ENCODE measurements at places on chromosomes 2 and 18.
A peak's percentile ranks its signal among the peaks of the same experiment; 100 is the strongest.

DNA sequence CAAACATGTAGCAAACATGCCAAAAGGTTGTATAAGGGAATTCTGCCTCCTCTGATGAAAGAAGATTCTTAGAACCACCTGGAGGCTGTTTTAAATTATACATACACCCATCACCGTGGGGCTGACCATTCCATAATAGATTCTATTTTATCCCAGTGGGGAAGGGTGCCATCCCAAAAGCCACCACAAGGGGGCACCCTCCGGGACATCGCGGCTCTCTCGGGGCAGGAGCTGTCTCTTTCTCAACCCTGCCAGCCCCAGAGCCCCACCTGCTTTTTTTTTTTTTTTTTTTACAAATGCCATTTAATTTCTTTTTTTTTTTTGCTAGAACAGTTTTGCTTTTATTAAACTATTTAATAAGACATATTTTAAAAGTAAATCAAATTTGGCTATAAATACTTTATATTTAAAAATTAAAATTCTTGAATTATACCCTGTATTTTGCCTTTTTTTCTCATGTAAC lies 8.6 kb upstream of the MTCL1 start:
- no peak for DNase-seq

DNA sequence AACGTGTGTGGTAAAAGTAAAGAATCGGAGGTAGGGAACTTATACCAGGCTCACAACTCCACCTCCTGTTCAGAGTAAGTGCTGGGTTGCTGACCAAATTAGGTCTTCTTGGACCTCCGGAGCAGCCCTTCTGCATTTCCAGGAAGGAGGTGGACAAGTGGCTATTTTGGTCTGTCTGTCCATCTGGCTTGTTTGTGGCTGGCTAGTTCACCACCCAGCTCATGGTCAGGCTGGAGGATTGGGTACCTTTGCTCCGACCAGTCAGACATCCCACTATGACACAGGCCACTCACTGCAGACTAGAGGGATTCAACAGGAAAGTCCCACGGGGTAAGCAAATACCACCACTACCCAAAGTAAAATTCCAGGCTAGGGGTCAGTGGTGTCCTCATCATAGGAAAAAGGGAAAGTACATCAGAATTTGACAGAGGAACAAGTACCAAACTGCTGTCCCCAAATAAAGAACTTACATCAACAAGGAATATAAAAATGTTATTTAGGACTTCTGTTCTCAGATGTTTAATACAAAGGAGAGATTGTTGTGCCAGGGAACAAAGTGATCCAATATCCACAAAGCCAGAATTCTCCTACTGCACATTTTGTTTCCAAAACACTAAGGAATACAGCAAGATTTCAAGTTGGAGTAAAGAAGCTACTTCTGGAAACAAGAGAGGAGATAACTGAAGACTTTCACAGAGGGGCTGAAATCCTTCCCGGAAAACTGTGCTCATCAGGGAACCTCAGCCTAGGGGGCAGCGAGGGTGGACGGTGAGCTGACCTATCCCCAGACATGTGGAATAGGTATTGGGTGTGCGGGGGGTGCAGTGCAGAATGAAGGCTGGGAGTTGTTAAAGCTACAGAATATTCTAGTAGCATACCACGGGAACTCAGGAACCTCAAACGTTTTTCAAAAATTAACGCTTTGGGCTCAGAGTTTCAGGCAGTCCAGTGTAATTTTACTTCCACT lies 56.9 kb downstream of the BCL2 start:
- DNase-seq, result no peak

- peak; percentile 80 for DNase-seq
These were observed 261.6 kb downstream of the ASXL3 start for GRCh38 chr18:33839452-33840211.

DNA sequence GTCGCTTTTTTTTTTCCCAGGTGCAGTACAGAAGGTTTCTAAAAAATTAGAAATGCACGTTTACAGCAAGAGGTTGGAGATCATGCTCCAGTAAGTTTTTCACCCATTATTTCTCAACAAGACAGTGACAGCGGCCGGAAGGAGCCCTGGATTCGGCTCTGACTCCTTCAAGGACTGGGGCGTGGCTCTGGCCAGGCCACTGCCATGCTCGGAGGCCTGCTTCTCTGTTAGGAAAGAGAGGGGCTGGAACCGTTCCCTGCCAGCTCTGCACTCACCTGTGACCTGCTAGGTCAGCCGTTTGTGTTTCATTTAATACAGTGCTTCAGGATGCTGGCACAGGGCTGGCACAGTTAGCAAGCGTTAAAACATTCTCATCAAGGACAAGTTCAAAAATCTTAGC lies 6.7 kb upstream of the IAH1 start:
- no peak for DNase-seq

DNA sequence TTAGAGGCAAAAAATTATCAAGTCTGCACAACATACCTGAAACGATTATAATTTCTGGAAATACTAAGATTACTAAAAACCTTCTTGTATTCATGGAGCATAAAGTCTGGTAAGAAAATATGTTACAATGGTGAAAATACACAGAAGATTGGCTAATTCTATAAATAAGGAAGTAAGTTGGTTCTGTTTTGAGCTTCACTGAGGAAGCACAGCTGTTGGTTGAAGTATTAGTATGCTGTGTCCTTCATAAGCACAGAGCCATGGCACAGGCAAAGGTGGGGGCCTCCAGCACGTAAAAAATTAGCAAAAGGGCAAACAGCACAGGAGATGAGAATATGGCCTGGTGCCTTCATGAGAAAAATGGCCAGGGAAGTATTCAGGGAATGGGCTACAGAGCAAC lies 40.4 kb upstream of the ANKRD62 start:
- no peak for DNase-seq

GRCh38 chr2:162085090-162085891 lies 11.3 kb upstream of the DPP4 start:
- no peak for DNase-seq

DNA sequence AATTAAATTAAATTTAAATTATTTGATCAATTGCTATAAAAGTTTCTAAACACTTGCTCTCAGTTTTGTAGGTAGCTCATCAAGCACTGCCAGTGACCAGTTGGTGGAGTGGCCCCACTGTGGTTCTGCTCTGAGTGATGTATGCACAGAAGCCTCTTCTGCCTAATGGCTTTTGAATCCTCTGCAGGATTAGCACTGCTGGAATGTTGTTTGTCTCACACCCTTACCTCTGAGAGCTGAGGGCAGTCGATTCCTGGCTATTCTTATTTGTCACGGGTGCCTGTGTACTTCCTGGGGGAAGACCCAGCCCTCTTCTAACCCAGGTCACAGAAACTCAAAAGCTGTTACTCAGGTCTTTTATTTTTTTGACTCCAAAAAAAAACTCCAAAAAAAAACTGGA lies 9.5 kb downstream of the CAPN14 start:
- no peak for DNase-seq

- DNase-seq, result no peak
These were observed 113.6 kb upstream of the ATP8B1 start for GRCh38 chr18:57916684-57917083.

Measured in NCI-H2029 treated with DMSO at 0.1 percent for 48 hours (cell line).